ENCODE measurements at places on chromosomes 11 and 22.

GRCh38 chr11:34940026-34940677 lies 23.7 kb downstream of the PDHX start:
- DNase-seq, result no peak

GRCh38 chr11:71384561-71384960 lies 63.6 kb downstream of the DHCR7 start:
- no peak for DNase-seq

DNA sequence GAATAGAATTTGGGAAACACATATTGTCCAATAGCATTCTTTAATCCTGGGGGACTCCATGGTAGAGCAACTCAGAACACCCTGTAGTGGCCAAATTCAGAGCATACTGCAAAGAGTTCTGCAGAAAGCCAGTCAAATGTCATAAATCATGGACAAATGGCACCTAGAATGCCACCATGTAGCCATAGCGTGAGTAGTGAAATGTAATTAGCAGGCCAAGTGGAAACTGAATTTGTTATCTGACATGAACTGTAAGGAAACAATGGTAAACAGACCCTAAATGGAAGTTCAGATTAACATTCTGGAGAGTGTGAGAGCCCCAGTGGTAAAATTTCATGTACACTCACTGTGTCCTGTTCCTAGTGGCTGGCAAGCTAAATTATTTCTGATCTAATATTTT lies 7.0 kb upstream of the PRSS23 start:
- no peak for DNase-seq

DNA sequence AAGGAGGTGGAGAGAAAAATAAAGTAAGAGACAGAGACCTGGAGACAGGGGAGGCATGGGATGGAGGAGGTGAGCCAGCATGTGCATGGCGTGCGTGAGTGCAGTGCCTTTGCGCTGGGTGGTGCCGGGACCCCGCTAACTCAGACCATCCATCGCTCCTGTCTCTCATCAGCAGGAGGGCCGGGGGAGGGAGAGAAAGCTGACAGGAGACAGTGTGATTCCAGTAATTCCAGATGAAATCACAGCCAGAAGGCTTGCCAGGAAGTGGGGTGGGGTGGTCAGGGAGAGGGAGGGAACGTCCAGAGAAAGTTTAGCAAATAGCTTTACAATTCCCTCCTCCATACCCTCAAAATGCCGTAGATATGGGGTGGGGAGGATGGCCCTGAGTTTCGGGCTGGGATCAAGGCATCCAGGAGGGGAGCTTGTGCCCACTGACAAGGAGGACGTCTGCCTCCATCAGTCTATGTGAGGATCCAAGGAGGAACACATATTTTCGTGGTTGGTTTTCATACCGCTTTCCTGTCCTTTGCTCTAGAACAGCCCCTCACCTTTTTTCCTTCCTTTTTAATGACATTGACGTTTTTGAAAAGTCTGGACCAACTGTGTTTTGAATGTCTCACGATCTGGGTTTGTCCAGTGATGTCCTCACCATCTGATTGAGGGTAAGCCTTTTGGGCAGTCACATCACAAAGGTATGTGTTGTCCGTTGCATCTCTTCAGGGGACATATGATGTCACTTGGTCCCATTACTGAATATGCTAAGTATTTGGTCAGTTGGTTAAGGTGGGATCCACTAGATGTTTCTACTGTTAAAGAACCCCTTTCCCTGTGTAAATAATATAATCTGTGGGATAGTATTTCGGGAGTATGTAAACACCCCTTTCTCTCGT lies 567.3 kb downstream of the MIAT start:
- no peak for DNase-seq

DNA sequence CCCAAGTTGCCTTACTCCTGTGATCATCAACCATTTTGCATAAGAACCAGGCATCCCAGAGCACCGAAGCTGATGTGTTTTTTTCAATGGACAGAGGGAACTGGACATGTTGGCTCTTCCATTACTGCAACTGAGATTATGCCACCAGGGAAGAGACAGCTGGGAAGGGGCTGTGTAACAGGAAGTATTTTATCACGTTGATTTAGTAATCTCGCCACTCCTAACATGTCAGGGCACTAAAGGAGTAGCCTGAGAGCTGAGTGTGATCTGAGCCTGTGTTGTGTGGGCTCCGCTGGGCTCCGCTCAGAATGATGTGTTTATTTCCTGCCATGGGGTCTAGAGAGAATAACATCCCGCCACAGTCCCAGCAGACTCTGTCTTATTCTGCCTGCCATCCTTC lies 165.4 kb downstream of the GRIK4 start:
- DNase-seq, result no peak

DNA sequence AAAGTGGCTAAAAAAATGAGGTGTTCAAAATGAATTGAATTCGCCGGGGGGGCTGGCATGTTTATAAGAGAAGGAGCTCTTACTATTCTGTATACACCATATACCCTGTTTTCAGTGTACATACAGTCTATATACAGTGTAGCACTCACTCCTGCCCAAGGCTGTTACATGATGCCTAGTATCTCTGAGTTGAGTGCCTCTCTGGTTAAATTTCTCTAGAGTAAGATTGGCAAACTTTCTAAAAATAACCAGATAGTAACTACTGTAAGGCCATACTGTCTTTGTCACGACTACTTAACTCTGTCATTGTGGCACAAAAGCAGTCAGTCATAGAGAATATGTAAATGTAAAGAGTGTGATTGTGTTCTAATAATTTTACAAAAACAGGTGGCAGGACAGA lies 58.1 kb downstream of the PHF21A start:
- DNase-seq, result no peak

GRCh38 chr11:120941000-120941399 lies 82.9 kb upstream of the TBCEL start:
- peak; percentile 16 for DNase-seq

DNA sequence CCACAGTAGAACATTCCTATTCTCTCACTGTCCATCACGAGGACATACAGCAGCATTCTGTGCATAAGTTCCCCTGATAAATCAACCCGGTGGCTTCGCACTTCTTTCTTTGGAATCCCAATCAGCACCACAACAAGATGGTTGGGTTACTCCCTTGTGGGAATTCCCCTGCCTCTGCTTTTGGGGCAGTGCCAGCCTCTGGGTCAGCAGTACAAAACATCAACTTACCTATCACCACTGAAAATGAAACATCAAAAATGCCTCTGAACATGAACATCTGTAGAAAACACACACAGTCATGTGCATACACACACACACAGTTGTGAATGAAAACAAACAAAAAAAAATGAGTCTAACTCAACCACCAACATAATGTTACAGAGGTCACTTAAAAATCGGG lies 79.3 kb downstream of the KCNA4 start:
- DNase-seq, result no peak

DNA sequence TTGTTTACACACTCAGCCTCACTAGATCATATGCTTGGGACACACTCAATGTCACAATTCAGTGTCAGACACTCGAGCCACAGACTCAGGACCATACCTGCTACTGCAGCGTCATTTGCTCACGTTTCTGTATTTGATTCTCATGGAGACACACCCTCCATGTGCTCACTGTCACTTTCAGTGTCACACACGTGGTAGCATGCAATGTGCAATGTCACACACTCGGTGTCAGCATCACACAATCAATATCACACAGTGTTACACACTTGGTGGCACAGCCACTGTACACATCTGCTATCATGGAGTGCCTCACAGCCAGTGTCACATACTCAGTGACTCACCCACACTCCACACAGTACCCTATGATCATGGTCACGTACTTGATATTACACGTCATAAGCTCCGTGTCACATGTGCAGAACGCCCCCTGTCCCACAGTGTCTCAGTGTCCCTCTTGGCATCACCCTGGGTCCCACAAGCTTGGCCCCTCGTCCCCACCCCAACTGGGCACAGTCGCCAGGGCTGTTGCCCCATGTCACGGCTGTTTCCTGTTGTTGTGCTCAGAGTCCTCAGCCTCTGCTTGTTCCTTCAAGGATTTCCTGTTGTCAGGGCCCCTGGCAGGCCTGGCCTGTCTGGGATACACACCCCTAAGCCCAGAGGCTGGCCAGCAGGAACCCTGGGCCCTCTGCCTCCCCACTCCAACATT lies 49.6 kb downstream of the PDE2A start:
- no peak for DNase-seq

GRCh38 chr11:26575946-26576345 lies 3.9 kb upstream of the MUC15 start:
- DNase-seq, result no peak

- peak; percentile 2 for DNase-seq
Observed at GRCh38 chr11:69828276-69828970, 9.2 kb upstream of the FGF3 start.

DNA sequence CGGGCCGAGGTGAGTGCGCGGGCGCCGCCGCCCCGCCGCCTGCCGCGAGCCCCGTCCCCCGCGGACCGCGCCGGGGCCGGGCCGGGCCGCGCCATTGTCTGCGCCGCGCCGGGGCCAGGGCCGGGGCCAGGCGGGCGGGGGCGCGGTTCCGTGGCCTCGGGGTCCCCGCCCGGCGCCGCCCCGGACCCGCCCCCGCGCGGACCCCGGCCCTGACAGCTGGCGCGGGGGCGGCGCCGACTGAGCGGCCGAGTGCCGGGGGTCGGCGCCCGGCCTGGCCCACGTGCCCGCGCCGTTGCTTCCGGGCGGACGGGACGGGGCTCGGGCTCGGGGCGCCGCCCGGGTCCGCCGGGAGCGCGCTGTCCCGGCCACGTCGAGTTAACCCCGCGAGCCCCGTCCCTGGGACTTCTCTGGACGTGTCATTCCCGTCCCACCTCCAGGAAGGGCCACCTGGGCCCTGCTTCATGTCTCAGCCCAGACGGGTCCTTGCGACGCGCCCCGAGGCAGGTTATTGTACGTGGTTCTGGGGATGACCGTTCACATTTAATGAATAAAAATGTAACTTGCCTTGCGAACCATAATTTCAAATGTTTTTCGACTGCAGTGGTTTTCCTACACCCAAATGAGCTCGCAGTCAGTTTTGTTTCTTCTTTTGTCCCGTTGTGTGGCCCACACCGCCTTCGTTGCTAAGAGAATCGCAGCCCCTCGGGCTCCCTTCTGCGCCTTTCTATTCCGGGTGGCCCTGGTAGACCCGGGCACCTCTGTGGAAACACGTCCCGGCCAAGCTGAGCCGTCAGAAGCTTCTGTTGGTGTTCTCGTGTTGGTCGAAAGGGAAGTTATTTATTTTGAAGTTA lies 562 bp downstream of the ZBED4 start:
- DNase-seq, result peak; percentile 78

GRCh38 chr11:117538263-117539135 lies 210.8 kb downstream of the CEP164 start:
- no peak for DNase-seq

DNA sequence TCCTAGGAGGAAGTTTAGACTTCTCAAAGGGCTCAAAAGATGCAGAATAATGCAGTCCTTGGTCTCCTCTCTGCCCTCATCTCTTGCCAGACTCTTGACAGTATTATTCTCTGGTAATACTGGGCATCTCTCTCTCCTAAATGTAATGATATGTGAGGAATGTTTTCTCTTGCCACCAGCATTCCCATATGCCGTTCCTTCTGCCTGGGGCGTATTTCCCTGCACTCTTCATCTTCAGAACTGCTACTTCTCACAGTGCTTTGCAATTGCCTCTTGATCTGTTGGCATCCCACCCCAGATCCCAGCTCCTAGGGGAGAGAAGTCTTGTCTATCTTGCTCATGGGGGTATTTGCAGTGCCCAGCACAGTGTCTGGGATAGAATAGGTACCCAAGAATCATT lies 107.4 kb downstream of the RASSF10 start:
- no peak for DNase-seq

DNA sequence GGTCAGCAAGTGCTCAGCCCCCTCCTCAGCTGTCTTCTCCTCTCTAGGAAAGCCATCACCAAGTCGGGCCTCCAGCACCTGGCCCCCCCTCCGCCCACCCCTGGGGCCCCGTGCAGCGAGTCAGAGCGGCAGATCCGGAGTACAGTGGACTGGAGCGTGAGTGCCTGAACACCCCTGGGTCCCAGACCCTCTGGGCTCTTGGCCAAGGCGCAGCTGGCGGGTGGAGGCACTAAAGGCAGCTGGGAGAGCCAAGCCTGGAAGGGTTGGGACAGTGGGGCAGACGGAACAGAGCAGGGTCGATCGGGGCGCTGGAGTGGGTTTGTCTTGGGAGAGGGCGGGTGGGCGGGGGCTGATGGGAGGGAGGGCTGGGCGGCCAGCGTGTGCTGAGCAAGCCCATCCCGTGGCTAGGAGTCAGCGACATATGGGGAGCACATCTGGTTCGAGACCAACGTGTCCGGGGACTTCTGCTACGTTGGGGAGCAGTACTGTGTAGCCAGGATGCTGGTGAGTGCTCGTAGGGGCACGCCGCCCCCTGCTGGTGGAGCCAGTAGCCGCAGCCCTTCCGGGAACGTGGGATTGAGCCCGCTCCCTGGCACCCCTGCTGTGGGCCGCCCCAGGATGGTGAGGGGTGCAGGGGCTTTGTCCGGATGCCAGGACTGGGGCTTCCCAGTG lies 14.1 kb upstream of the MDK start:
- DNase-seq, result peak; percentile 84

DNA sequence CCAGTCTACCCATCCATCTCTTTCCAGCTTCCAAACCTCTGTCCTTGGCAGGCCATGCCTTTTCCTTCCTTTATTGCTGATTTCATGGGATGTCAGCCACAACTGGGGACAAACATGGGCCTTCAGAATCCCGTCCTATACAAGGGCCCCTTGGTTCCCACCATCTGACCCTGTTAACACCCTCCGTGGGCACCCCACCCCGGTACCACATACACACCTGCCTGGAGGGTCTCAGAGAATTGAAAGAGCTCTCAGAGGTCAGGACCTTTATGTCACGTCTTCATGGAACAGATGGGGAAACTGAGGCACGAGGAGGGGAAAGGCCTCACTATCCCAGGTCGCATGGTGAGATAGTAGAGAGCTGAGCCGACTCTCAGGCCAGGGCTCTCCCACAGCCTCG lies 53.0 kb downstream of the MPPED1 start:
- no peak for DNase-seq

DNA sequence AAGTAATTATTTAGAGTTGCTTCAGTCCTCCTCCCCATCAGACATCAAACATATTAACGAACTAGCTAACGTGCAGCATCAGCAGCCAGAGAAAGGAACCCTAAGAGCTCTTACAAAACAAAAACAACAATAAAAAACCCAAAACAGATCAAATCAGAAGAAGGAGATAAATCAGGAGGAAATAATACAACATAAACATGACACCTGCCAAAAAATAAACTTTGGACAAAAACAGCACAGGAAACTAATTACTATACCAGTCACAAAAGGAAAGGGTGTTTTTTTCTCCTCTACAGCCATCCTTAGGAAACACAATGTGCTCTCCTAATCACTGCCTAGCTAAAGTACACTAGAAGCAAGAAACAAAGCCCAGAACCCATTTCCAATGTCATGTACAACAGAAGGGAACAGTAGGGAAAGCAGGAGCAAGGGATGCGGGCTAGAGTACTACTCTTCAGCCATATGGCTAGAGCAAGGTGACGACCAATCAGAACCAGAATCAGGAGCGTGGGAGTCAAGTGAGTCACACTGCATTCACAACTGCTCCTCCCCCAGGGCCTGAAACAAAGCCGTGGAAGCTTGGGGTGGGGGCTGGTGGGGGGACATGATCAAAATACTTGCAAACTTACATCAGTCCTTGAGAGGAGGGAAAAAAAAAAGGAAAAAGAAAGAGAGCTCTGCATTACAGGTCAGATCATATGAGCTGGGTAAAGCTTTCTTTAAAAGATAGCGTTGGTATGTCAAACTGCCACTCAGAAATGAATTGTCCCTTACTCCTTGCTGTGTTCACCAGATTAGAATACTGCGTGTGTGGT lies 60.4 kb downstream of the LARGE2 start:
- no peak for DNase-seq

- no peak for DNase-seq
Observed at GRCh38 chr11:17185938-17186337, 21.8 kb downstream of the PIK3C2A start.

GRCh38 chr11:22508665-22509064 lies 117.0 kb downstream of the FANCF start:
- no peak for DNase-seq
